K562 (cell line): ENCODE measurements at places on chromosomes 1 and 21. TPM values are rescaled to one million over a fixed set of nuclear protein-coding genes. Genes with fewer than 3 reads are reported as not detected.

DNA sequence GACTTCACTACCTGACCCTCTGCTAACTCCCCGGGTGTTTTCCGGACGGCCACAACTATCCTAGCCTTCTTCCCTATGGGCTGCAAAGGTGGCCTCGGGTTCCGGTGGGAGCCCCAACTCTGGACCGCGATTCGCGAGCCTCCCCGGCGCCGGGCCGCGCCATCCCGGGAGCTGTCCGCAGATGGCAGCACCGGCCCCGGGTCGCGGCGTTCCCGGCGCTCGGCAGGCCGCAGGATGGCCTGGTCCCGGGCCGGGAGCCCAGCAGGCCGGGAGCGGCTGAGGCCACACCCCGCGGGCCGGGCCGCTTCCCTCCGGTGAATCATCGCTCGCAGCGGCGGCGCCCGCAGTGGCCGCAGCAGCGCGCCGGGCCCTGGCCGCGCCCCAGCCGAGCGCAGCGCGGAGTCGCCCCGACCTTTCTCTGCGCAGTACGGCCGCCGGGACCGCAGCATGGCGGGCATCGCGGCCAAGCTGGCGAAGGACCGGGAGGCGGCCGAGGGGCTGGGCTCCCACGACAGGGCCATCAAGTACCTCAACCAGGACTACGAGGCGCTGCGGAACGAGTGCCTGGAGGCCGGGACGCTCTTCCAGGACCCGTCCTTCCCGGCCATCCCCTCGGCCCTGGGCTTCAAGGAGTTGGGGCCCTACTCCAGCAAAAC is at the start of gene CAPN2:
Gene CAPN2 (plus strand): TSS at position 346 of the 656 bp plus-strand sequence. CDS start 102 bp downstream, at position 448.
- peak; percentile 96 for DNase-seq

- no peak for DNase-seq
These were observed 21.3 kb upstream of the C1orf105 start for GRCh38 chr1:172398970-172399755.

The HSPB7 gene
- total RNA-seq: 0.09 TPM in 1 of 2 replicates, not detected in the other

The LMOD1 gene
- 0.42 and 0.54 TPM in 2 replicates for total RNA-seq

The LRRC3 gene
- 0.04 TPM in 2 replicates for total RNA-seq

DNA sequence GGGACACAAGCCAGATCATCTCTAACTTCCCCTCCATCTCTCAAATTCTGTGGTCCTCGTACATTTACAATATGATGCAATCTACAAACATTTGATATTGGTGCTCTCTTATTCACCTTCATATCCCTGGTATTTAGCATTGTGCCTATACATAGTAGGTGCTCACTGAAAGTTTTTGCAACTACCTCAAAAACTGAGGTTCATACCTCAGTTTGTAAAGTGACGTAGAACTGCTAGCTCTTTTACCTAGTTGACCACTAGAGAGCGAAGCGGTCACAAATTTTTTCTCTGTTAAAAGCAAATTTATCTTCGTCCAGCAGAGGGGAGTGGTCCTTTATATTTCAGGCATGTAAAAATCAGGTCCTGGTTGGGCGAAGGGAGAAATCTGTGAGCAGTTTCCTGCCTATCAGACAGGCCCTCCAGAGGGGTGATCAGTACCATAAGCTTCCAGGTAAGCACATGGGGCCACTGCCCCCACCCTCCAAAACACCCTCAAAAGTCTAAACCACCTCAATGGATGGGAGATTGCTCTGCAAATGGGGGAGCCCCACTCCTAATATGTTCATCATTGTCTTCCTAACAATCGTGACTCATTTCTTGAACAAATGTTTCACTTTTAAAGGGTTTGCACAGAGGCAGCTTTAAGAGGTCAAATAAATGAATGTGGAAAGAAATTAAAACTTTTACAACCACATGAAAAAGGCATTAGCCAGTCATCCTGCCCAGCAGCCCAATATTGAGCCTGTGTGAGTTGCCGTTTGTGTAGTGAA is 10.6 kb upstream of the HLCS start:
- DNase-seq: peak; percentile 70

DNA sequence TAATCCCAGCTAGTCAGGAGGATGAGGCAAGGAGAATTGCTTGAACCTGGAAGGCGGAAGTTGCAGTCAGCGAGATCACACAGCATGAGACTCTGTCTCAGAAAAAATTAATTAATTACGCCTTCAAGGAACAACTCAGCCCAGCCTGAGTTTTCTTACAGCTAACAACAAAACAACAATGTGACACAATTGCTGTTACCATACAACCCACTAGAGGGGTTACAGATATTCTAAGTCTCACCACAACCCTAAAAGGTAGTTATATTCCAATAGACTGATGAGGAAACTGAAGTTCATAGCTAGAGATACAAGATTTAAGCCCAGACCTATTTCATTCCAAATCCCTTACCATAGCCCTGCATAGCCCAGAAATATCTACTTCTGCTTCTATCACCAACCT is 2.9 kb upstream of the LRRC8C start:
- DNase-seq: no peak

- DNase-seq: no peak
These were observed 1.8 kb downstream of the ACTA1 start for GRCh38 chr1:229432116-229432461.

GRCh38 chr1:6105763-6106162 is 60.1 kb downstream of the KCNAB2 start:
- DNase-seq: peak; percentile 55

GRCh38 chr1:3000671-3001470 is 20.4 kb upstream of the ACTRT2 start:
- no peak for DNase-seq

GRCh38 chr1:225762002-225762441 is 15.6 kb upstream of the SRP9 start:
- no peak for DNase-seq

GRCh38 chr1:93102142-93102541 is 23.1 kb downstream of the MTF2 start:
- DNase-seq: no peak

DNA sequence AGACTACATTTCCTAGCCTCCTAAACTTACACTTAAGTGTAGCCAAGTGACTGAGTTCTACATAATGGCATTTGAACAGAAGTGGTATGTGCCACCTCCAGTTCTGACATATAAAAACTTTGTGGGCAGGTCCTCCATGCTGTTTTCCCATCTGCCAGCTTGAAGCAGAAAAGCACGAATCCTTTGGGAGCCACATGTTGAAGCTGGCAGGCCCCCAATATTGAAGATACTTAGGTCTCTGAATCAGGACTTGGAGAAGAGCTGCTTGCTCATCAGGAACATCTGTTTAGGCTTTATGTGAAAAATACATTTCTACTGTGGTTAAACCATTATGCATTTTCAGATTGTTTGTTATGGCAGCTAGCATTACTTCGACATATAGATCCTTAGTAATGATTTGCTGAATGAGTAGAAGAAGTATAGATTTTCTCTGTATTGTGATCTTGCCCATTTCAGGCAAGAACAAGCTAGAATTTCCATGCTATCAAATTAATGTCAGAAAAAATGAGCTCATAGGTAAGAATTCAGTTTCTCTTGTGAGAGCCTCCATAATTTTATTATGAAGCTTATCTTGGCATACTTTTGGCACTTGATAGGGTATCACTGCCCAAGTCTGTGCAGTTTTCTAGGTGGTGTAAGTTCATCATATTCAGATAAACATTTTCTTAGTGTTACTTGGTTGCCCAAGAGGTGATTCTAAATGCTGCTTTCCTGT is 68.4 kb downstream of the GDAP2 start:
- no peak for DNase-seq

The HENMT1 gene
- total RNA-seq: not detected in 2 replicates

DNA sequence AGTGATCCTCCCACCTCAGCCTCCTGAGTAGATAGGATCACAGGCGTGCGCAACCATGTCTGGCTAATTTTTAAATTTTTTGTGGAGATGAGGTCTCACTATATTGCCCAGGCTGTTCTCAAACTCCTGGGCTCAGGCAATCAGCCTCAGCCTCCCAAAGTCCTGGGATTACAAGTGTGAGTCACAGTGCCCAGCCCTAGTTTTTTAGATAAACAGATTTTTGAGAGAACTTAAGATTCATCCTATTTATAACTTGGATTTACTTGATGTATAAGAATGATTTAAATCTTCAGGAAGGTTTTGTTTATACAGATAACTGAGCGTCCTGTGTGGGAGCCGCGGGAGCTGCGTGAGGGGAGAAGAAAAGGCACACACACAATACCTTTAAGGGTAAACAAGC is 26.2 kb downstream of the HEYL start:
- no peak for DNase-seq

DNA sequence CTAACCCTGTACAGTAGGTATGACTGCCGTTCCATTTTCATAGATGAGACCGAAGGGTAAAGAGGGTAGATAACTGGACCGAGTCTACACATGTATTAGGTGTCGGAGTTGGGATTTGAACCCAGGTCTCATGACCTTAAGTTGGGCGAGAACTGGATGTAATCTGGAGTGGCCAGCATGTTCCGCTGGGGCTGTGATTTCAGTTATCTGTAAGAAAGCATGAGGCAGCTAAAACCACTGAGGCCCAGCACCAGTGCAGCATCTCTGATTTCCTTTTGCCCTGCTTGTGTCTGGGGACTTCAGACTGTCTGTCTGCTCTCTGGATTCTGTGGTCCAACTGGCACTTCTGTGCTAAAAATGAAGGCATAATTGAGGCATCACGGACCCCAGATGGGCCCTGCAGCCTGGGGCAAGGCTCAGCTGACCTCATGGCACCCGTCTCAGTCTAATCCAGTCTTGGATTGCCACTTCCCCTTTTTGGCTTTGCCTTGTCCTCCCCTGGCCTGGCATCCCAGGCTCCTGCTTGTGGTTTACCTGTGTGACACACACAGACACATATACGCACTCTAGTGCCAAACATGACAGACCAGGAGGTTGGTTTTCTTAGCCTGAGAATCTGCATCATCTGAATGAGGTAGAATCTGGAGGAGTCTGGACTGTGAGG is 180.2 kb downstream of the KIF26B start:
- peak; percentile 37 for DNase-seq

The RGS7 gene
- total RNA-seq: not detected in 2 replicates

The CLDN8 gene
- not detected in 2 replicates for total RNA-seq

GRCh38 chr1:110259770-110260169 is 49.7 kb downstream of the KCNC4 start:
- no peak for DNase-seq

GRCh38 chr1:235022341-235022980 is 106.2 kb downstream of the TOMM20 start:
- no peak for DNase-seq

DNA sequence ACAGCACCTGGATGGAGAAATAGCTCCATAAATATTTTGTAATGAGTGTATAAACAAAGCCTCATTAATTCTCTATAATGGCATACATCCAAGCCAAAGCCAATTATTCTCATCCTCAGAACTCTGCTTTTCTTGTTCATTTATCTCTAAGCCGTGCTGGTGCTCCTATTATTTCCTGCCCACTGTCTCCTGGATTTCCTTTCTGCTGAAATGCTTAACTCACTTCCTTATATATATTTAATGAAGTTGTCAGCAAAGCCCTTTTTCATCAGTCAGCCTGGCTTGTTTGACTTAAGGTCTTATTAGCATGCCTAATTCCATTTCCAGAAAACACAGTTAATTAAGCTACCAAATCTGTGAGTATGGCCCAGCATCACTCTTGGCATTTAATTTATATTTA is 93.4 kb downstream of the SLC25A24 start:
- no peak for DNase-seq

- no peak for DNase-seq
These were observed 10.7 kb downstream of the RORC start for GRCh38 chr1:151820940-151821339.

GRCh38 chr1:201916649-201917249 is 28.1 kb downstream of the SHISA4 start:
- peak; percentile 72 for DNase-seq

GRCh38 chr1:82185084-82185483 is 384.4 kb downstream of the ADGRL2 start:
- DNase-seq: no peak

DNA sequence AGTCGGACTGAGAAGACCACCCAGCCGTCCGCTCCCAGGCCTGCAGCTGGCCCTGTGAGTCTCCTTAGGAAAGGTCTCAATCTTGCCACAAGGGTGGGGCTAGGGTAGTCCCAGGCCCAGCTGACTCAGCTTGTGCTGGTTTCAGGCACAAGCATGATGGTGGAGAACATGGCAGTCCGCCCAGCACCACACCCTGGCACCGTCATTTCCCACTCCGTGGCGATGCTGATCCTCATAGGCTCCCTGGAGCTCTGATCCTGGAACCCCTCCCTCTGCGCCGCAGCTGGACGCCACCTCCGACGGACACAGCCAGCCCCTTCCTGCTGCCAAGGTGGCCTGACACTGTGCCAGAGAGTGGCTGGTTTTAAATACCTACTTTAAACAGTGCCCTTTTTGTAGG is 10.7 kb downstream of the TMEM81 start:
- no peak for DNase-seq

- DNase-seq: peak; percentile 53
These were observed 6.6 kb downstream of the PEAR1 start for GRCh38 chr1:156899956-156900718.

The AADACL4 gene
- not detected in 2 replicates for total RNA-seq

GRCh38 chr1:206089341-206089740 is 27.8 kb downstream of the AVPR1B start:
- DNase-seq: no peak

DNA sequence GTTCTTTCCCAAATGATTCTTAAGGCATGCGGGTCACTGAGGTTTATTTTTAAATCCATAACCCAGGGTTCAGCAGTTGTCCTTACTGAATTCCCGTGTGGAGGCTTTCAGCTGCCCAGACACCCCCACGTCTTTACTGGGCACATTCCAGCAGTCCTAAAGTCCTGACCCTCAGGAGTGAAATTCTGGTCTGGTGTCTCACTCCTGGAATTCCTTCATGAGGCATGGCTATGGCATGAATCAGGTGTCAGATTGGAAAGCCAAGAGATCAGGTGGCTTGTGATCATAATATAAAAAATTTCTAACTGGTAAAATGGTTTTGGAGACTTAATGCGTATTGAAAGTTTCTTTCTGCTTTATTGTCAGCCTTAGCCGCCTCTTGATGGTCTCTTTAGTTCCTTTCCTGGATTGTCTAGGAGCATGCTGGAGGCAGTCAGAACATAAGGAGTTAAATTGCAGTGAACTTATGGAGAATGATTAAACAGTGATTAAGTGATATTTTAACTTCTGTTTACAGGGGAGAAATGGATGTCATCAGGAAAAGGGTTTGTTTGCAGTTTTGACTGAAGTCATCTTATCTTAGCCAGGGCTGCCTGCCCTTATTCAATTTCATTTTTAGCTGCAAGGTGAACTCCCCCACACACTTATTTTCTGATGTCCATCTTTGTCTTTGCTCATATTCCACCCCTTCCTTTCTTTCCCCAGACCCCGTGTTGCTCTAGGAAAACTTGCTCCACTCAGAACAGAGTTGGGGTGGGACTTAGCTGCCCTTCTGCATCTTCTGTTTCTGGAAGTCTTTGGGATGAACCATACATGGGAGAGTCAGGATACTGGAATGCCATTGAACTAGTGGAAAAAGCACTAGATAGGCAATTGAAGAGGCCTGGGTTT is 25.7 kb upstream of the MACF1 start:
- peak; percentile 22 for DNase-seq

DNA sequence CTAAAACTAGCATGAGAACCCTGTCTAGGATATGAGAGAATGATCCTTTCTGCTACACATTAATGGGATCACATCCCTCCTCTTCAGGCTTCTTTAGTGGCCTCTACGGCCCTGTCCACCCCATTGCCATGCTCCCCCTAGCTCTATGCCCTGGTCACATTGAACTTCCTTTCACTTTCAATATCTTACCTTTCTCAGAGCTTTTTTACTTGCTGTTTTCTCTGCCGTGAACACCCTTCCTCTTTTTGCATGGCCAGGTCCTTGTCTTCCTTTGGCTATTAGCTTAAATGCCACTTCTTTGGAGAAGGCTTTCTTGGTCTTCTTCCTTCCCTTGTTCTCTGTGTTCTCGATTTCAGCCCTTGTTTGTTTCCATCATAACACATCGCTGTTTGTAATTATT is 97.4 kb downstream of the GIPC2 start:
- no peak for DNase-seq

The KAZN gene
- total RNA-seq: 20.9 and 21.6 TPM in 2 replicates

- no peak for DNase-seq
These were observed 49.3 kb downstream of the PTGFR start for GRCh38 chr1:78540048-78540447.
